ENCODE measurements at places on chromosomes 13 and 19.

DNA sequence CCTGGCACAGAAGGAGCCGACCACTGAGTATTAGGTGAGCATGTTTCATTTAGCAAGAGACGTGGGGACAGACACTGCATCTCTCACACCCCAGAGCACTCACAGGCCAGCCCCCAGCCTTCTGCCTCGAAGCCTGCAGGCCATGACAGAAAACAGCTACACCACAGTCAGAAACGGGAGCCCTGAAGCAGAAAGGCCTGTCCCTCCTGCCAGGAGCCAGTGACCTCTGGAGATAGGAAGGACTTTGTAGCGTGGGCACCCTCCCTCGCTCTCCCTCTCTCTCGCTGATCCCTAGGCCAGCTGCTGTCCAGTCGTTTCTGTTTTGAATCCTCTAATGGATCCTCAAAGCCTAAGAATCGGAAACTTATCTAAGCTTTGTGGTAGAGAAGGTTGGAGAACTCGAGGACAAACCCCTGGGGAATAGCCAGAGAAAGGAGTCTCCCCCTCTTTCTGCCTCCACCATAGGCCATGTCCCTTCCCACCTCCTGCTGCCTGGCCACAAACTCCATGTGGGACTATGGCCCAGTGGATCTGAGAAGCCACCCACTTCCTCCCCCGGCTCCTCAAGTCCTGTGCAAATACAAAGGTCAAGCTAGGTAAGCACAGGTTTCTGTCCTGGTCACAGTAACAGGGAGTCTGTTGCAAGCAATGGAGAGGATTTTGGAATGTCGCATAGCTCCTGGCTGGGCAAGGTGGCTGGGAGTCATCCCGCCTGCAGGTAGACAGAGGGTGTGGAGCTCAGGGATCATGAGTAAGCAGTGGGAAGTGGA, 95.1 kb downstream of the NUFIP1 start:
- no peak for DNase-seq

DNA sequence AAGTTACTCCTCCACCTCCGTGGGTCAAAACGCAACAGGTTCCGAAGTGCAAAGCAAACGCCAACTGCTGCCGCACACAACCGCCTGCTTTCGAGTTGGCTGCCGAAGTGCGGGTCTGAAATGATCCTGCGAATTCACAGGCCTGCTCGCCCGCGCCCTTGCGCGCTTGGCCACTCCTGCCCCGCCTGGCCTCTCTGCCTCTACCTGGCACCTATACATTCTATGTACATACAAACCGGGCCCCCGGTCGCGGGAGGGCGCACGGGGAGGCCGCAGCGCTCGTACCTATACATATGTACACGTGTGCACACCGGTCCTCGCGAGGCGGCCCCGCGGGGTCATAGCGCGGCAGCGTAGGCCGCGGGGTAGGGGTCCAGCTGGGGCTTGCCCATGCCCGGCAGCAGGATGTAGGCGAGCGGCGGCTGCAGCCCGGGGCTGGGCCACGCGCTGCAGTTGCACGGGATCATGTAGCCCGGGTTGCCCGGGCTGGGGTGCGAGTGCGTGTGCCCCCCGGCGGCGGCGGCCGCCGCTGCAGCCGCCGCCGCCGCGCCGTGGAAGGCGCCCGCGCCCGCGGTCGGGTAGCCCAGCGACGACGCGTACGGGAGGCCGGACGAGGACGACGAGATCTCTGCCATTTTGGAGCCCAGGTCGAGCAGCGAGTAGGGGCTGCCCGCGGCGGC, 1.3 kb downstream of the SOX21 start:
- DNase-seq: no peak

GRCh38 chr13:77833331-77833863, 85.2 kb downstream of the EDNRB start:
- no peak for DNase-seq

DNA sequence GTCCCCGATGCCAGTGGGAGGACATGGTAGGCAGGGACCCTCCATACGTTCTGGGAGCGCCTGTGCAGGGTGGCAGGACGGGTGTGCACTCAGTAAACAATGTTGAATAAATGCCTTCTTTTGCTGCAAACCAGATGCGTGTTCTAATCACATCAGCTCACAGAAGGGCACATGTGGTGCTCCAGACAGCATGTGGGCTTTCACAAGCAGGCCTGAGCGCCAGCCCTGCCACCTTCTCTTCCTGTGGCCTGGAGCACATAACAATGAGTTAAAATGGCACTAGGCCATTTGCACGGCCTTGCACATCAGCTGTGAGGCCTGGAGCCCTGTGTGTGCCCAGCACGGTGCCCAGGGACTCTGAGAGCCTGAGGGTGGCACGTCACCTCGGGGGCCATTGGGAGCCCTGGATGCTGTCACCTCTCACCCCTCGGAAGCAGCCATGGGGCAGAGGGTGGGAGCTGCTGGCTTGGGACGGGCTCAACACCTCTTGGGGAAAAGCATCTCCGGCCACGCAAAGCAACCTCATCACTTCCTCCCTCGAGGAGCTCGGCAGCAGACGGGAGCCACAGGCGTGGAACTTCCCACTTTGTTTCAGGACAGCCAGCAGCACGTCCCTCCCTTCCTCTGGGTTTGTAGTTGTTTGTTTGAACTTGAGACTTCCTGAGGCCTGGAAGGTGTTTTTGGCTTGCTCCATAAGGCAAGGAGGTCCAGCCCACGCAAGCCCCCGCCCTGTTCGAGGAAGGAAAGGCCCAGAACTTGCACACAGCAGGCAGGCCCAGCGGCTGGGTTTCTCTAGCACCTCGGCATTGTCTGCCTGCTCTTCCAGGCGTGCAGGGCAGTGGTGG, 9.8 kb downstream of the MCF2L start:
- DNase-seq: no peak

- DNase-seq: no peak
Observed at GRCh38 chr13:60111691-60112090, 52.0 kb downstream of the DIAPH3 start.

DNA sequence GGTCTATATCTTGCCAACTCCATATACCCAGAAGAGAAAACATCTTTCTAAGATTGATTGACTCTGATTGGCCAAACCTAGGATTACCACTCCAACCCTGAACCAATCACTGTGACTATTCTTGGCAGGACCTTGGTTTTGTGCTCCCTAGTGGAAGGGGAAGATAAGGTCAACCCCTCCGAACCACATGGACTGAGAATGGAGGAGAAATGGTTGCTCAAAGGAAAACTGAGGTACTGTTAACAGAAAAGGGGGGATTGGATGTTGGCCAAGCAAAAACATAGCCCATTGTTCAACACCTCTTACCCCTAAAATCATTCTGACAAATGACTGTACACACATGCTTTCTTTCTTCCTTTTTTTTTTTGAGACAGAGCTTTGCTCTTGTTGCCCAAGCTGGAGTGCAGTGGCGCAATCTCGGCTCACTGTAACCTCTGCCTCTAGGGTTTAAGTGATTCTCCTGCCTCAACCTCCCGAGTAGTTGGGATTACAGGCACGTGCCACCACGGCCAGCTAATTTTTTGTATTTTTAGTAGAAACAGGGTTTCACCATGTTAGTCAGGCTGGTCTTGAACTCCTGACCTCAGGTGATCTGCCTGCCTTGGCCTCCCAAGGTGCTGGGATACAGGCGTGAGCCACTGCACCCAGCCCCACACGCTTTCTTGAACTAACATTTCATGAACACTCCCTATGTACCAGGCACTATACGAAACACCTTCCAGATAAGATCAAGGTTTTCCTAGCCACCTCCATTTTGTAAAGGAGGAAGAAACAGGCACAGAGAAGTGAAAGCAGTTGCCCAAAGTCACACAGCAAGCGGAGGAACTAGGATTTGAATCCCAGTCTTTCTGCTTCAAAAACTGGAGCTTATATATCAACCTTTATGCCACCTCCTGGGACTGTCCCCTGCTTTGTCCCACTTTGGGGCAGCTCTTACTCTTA, 6.5 kb downstream of the MEIOSIN start:
- DNase-seq: no peak

- no peak for DNase-seq
Observed at GRCh38 chr13:95381212-95381527, 79.9 kb upstream of the ABCC4 start.

GRCh38 chr13:104483631-104484030, 1417.4 kb upstream of the SLC10A2 start:
- no peak for DNase-seq

DNA sequence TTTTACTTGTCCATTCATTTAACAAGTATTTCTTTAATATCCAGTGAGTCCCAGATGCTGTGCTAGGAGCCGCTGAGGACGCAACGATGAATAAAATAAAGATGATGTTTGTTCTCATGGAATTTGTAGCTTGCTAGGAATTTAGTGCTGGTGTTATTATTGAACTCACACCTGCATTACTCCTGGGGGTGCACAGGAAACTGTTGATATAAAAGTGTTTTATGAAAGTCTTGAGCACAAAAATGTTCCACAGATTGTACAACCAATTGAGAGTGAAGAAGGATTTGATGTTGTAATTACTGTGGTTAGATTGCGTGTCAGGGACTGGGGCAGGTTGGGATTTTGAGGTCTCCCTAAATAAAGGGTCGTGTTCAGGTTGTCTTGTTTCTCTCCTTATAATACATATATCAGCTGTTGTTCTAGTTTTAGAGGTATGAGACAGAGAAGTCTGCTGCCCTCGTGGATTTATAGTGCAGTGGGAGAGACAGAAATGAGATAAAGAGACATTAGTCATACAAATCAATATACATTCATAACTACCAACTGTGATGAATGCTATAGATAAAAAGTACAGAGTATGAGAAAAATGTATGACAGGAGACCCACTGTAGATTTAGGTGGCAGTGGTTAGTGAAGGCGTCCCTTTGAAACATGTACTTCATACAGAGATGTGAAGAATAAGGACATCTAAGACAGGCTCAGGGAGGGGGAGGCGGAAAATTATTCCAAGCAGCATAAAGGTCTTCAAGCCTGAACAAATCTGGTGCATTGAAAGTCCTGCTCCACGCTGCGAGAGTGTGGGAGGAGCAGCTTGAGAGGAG, 11.3 kb downstream of the CACNG6 start:
- no peak for DNase-seq

DNA sequence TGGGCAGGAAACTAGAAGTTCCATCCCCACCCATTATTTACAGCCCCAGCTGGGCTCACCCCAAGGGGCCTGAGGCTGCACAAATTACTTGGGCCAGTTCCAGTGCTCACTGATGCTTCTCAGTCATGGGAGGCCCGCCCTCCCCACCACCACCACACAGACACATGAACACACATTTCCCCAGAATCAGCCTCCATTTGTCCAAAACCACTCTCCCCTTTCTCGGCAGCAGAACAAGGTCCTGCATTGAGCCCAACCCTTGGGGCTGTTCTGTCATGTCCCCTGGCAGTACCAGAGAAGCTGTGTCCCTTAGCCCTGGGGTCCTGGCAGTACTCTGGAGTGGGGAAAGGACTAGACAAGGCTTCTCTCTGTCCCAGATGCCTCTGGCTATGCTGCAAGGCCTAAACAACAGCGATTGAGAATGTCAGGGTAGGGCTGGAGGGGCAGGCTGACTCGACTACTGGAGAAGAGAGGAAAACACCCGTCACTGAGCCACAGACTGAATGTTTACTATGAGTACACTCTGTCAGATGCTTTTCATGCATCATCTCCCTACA, 21.8 kb downstream of the SAMD4B start:
- DNase-seq: no peak

DNA sequence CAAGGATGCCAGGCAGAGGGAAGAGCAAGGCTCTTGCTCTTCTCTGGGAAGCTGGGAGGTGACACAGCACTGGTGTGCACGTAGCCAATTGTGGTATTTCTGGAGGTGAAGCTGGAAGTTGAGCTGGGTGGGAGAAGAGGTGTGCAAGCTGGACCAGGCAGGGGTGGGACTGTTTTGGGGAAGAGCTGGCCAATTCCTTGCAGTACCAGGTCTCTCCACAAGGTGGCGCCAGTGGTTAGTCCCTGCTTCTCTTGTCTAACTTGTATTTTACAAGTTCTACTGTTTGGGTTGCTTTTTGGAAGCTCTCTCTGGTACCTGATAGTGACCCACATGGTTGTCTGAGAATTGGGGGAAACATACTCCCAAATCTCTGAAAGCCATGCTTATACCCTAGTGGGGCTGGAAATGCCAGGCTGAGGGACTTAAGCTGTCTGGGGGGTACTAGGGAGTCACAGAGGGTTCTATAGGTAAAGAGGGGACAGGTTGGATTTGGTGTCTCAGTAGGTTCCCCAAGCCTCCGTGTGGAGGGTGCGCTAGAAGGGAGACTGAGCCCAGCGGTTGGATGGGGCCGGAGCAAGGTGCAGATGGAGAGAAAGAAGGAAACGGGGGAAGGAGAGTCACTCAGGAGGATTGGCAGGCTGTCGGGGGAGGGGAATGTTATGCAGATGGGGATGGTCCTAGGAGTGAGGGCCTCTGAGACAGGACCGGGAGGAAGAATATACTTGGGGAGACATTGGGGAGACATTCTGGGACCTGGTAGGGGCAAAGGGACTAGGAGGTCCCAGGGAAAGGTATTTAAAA, 3.0 kb downstream of the HPN start:
- no peak for DNase-seq

DNA sequence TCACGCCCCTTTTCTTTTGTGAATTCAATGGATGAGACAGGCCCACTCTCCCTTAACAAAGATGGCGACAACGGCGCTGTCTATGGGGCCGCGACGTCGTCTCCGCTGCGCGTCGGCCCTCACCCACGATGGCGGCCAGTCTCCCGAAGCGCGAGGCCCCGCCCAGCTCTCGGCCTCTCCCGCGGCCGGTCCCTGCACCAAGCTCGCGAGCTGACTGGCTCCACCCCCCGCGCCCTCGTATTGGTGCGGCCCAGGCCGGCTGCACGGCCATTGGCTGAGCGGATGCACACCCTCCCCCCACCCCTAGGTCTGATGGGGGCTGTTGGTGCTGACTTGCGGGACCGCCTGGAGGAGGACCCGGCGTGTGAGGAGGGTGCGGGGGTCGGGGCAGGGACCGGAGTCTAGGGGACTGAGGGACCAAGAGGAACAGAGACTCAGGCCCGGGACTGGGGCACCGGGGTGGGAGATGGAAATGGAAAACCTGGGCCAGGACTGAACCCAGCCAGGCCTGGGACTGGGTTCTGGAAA, 4.8 kb downstream of the SPHK2 start:
- peak; percentile 86 for DNase-seq

- DNase-seq: no peak
Observed at GRCh38 chr19:4375164-4376027, 25.0 kb downstream of the SH3GL1 start.

DNA sequence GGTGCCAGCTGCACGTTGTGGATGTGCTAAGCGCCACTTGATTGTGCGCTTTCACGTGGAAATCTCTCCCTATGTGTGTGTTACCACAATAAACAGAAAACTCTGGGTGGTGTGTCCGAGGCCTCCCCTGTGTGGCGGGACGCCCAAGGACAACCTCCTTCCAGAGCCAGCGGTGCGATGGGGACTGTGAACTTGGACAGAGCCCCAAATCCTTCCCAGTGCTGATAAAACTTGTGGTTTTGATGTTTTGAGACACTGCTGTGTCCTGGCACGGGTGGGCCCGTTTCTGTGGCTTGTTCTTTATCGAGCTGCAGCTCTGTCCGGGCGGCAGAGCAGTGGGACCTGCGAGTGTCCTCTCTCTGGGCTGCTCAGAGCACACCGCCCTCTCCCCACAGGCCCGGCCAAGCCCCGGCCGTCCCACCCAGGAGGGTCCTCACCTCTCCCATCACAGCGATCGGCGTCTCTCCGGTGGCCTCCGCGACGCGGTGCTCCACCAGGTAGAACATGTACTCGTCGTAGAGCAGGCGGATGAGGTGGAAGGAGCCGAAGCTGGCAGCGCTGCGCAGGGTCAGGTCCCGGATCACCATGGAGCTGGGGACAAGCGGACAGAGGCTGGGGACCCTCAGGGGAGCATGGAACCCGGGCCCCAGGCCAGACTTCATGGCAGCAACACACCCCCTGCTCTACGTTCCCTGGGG, 18.8 kb upstream of the RANBP3 start:
- no peak for DNase-seq

- no peak for DNase-seq
Observed at GRCh38 chr13:63855457-63856118, 2439.9 kb upstream of the PCDH20 start.

GRCh38 chr13:76043874-76044273, 407.7 kb downstream of the LMO7 start:
- no peak for DNase-seq
